ENCODE measurements at places on chromosomes 12 and 14.
A peak's percentile ranks its signal among the peaks of the same experiment; 100 is the strongest.

DNA sequence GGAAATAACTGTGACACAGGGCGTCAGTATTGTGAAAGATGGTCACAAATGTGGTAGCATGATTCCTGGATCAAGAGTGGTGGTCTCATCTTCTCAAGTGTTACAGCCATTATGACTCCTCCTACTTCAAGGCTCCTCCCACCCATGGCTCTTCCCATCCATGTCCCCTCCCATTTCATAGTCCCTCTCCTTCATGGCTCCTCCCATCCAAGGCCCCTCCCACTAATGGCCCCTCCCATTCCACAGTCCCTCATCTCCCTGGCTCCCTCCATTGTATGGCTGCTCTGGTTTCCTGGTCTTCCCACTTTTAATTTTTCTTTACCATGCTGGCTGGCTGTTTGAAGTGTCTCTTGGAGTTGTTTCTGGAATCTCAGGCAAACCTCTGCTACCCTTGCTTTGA, 1375.2 kb upstream of the TMEM132C start:
- no peak for DNase-seq

DNA sequence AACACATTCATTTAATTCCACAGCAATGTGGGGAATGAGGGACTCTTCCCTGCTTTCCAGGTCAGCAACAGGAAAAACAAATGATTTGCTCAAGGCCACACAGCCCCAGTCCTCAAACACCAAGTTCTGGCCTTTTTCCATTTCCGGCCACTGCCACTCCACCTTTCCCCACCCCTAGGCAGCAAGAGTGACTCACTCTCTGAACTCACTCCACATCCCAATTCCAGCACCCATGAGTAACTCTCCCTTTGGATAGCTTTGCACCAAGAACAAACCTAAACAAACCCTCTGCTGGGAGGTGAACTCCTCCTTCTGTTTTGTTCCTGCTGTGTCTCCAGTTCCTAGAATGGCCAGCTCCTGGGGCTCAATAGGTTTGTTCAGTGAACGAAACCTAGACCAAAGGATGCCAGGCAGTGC, 30.4 kb upstream of the PLEKHG6 start:
- DNase-seq = peak; percentile 80

GRCh38 chr12:124057691-124058090, 84.7 kb downstream of the ZNF664 start:
- no peak for DNase-seq

DNA sequence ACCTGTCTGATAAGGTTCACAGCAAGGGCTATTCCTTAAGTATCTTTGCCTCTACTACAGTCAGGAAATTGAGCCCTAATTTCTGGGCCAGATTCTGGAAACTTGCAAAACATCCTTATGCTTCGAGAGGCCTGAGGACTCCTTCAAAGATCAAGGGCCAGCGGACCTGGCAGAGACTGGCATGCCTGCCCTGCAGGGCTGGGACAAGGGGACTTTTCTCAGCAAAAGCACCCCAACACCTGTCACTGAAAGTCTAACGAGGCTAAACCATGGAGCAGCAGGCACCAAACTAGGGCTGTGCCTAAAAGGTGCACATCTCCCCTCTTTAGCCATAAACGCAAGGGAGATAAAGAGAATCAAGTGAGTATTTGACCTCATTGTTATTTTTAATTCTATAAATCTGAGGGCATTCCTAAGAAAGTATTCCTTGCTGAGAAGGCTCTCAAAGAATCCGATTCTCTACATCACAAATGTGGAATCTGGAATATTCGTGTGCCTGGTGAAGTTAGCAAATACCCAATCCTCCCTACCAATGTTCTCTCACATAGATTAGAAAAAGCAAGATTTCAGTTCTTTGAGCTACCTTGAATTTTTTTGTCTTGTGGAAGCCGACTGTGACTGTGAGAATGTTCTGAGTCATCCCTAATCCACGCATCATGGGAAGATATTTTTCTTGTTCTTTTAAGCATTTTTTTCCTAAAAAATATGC, 328.2 kb upstream of the NOVA1 start:
- DNase-seq = no peak

DNA sequence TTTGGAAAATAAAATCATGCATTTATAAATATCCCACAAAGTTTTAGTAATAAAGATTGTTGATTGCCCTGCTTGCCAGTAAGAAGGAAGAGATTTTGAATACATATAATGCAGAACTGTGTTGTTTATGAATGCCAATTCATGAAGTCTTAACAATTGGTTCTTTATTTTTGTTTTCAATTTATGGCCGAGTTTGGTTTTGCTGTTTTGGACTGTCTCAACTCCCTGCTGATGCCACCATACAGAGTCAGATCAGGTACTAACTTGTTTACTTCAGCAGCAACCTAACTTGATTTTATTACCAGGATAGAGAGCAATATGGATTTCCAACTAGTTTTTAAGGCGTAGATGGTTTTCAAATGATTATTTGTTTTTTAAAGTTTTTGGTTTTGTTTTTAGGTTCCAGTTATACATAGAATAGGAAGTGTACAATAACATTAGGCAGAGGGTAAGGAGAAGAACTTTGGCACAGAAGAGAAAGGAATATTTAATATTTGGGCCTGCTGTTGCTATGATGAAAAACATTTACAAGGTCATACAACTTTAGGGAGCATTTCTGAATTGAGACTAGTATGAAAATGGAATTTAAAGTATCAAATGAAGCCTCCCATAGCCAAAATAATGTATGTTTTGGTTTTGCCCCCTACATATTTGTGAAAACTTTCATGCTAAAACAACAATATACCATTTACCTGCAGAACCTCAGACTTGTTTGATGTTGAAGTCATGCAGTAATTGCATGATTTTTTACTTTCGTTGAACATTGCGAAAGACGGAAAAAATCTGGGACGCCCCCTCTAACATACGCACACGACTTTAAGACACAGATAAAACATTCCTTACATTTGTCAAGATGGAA, 904 bp upstream of the FAM177A1 start:
- no peak for DNase-seq

- no peak for DNase-seq
Observed at GRCh38 chr12:107544937-107545336, 140.7 kb upstream of the PWP1 start.

DNA sequence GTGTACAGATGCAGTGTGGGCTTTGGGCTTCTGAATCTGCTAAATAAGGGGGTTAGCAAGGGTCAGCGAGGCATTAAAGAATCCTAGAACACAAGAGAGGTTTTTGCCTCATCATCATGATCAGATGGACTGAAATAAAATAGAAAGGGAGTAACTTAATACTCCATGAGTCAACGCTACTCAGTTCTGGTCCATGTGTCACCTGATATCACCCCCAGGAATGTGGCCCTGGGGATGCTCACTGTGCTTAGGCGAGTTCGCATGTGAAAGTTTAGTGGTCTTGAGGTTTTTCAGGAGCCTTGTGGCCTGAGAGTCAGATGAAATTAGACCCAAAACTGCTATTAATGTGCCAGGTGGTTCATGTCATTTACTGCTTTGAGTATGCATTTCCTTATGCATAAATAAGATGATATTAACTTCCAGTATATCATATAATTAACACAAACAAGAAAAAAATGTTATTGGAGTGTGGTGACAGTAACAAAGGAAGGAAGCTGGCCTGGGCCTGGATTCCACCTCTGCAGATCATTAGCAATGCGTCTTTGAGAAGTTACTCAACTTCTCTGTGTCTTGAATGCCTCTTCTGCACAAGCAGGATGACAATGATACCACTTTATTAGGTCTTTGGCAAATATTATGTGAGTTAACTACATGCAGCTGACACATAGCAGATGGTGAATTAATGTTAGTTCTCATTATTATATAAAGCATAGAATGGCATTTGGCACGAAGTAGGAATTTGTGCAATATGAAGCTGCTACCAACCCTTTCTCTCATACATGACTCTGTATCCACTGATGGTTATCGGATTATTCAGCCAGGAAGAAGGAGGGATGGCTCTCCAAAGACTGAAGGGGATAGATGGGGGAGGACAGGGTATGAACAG, 1272.6 kb downstream of the AACS start:
- peak; percentile 96 for DNase-seq

DNA sequence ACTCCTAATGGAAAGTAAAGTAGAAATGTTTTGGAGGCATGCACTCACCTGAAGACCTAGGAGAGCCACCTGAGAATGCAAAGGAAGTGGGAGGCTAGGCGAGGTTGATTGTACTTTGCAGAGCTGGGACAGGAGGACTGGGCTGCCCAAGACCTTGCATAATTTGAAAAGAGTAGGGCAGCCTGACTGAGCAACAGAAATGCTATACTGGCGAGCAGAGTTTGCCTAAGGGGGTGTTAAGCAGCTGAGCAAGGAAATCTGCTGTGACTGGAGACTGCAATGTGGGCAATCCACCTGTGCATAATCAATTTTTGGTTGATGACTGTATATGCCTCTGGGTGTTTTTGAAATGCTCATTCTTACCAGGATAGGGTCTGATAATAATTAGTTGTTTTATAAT, 834.1 kb downstream of the TRHDE start:
- no peak for DNase-seq

- no peak for DNase-seq
Observed at GRCh38 chr14:89201645-89202044, 215.4 kb downstream of the FOXN3 start.

- DNase-seq = no peak
Observed at GRCh38 chr14:97747316-97747715, 950.1 kb downstream of the VRK1 start.

DNA sequence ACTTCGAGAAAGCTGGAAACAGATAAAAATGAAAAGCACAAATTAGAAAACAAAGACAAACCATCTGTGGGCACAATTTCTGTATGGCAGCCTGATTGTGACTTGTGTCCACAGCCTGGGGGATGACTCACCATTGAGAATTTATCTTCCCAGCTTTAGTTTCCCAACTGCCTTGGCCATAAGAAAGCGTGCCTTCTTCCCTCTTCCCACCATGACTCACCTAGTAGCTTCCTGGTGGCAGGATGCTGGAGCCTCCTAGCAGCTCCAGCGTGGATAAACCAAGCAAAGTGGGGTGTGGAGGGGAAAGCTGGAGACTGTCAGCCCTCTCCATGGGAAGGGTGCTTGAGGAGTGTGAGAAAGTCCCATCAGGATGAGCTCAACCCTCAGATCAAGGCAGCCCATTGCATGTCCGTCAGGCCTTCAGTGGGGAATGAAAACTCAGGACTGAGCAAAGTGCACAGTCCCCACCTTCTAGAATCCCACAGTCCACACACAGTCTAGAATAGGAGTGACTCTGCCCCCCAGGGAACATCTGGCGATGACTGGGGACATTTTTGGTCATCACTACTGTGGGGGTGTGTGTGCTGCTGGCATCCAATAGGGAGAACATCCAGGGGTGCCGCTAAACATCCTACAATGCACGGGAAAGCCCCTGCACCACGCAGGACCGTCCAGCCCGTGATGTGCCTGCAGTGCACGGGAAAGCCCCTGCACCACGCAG, 22.4 kb upstream of the SERPINA6 start:
- peak; percentile 80 for DNase-seq

DNA sequence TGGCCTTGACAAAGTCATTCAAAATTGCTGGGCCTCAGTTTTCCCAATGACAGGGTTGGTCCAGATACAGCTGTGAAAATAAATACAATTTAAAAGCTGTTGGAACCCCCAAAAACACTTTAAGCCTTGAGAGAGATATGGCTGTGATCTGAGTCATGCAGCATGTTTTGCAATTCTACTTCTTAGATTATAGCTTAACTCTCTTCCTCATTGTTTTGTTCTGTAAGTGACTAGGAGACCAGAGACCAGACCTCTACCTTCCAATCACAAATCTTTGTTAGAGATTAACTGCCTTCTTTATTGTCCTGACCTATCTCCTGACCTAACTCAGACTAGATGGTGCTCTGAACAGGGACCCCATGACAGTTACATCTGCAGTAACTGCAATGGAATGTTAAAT, 198.1 kb downstream of the STXBP6 start:
- no peak for DNase-seq

DNA sequence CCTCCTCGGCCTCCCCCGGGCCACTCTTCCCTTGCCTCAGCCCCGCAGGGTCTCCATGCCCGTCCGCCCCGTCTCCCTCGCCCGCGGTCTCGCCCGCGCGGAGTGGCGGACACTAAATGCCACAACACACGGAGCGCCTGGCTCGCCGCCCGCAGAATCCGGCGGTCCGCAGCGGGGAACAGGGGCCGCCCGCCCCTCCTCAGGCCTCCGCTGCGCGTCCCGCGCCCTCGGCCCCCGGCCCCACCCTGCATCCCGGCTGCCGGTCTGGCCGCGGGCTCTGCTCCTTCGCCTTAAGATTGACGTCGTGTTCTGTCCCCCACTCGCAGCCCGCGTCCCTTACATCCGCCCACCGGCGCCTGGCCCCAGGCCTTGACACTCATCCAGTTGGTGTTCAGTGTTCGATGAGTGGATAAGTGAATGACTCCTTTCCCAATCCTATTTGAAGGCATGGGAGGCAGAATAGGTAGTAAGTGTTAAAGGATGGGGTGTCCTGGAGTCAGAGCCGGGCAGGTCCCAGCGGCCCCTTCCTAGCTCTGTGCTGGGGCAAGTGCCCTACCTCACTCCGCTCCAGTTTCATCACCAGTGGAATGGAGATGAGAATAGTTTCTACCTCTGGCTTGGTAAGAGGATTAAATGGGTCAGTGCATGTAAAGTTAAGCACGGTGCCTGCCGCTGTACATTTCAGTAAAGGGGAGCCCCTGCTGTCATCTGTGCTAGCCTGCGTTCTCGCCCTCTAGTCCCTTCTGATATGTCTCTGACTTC, 622 bp downstream of the TECPR2 start:
- no peak for DNase-seq

GRCh38 chr12:47975036-47975620, 11.7 kb downstream of the TMEM106C start:
- DNase-seq = no peak

GRCh38 chr12:132024758-132025157, 75.0 kb downstream of the EP400 start:
- DNase-seq = no peak

GRCh38 chr14:86912709-86913108, 1080.3 kb downstream of the GALC start:
- peak; percentile 8 for DNase-seq

GRCh38 chr12:50626026-50626425, 121.2 kb downstream of the DIP2B start:
- no peak for DNase-seq

GRCh38 chr12:32273712-32274111, 125.6 kb upstream of the FGD4 start:
- no peak for DNase-seq

- no peak for DNase-seq
Observed at GRCh38 chr12:51475543-51475942, 50.9 kb downstream of the SLC4A8 start.

DNA sequence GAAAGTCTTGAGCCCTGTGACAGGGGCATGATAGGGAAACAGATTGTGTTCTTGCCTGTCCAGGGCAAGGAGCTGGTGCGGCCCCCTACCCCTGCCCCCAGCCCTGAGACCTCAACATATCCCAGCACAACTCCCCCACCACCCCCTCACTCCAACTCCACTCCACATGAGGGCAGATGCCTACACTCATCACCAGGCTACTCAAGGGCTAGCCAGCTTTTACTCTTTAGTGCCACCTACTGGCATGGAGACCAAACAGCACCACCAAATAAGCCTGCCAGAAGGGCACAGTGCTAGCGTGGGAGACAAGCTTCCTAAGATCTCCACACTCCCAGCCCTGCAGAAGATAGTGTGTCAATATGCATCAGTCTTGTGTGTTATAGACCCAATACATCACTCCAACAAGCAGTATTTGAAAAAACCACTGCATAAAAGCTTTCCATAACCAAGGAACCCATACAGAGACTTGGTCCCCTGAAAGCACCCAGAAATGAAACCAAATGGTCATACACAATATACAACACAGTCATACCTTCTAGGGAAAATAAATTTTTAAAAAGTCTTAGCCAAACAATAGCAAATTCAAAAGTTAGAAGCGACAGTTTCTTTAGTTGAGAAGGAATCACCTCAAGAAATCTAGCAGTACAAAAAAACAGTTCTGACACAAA, 154.4 kb downstream of the KCNK10 start:
- no peak for DNase-seq

All from AG09319 (cell line).